ENCODE measurements at places on chromosomes 11 and 22.

DNA sequence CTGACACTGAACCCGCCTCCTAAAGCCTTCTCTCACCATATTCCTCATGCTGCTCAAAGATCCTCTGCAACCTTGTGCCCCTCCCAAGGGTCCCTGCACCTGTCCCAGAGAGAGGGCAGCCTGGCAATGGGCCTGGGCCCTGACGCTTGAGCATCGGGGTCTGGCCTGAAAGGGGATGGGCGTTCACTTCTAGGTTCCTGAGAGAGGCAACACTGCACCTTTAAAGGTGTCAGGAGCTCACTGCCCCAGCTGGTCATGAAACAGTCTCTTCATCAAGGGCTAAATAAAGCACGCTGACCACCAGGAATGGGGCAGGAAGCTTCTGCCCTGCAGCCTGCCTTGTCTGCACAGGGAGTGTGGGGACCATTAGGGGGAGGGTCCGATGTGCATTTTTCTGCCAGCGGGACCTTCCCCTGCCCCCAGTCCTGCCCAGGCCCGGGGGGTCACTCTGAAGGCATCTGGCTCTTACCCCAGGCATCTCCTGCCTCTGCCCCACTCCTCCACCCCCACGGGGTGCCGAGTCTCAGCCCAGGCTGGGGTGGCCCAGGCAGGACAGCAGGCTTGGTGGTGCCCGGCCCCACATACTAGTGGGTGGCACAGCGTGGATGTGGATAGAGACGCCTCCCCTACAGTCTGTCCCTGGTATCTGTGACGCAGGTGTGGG is 3.5 kb downstream of the C11orf21 start:
- no peak for DNase-seq

GRCh38 chr22:49021926-49022815 is 805.5 kb downstream of the BRD1 start:
- no peak for DNase-seq

DNA sequence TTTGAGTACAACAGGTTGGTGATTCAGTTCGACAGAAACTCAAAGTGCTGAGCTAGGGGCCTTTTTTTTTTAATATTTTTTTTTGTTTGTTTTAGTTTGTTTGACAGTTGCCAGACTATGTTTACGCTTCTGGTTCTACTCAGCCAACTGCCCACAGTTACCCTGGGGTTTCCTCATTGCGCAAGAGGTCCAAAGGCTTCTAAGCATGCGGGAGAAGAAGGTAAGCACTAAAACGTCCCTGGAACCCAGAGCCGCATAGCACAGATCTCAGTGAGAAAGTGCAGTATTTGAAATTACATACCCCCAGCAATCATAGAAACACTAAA is 649 bp downstream of the PRRG4 start:
- DNase-seq = no peak

GRCh38 chr11:10676919-10677318 is 16.6 kb downstream of the IRAG1 start:
- DNase-seq = no peak

GRCh38 chr22:46595545-46595944 is 24.6 kb upstream of the GRAMD4 start:
- DNase-seq = no peak

DNA sequence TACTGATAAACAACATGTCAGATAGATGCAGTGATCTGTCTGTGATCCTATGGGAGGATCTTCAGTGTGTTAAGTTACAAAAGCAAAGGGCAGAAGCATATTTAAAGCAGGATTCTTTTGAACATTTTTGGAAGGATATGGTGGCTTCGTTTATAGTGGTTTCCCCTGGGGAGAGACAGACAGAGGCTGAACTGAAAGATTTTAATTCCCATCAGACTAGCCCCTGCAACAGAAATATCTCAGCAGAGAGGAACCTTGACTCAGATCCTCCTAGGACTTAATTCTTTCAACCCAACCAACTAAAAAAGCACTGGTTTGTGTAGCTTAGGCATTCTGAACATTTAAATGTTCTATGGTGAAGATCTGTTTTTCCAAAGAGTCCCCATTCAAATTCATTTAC is 5.7 kb downstream of the CLTCL1 start:
- no peak for DNase-seq

- DNase-seq = peak; percentile 34
These were observed 14.3 kb downstream of the DGKZ start for GRCh38 chr11:46361283-46362155.

GRCh38 chr22:45952151-45952550 is 24.8 kb downstream of the WNT7B start:
- DNase-seq = no peak

GRCh38 chr11:9231848-9232177 is 33.3 kb downstream of the DENND5A start:
- no peak for DNase-seq

GRCh38 chr11:80462211-80462610 is 1021.4 kb upstream of the TENM4 start:
- DNase-seq = no peak

GRCh38 chr22:38569972-38570778 is at the start of gene DMC1:
DMC1 (minus strand) TSS chr22:38570183; CDS start chr22:38568256, 1,927 bp downstream.
- peak; percentile 90 for DNase-seq

DNA sequence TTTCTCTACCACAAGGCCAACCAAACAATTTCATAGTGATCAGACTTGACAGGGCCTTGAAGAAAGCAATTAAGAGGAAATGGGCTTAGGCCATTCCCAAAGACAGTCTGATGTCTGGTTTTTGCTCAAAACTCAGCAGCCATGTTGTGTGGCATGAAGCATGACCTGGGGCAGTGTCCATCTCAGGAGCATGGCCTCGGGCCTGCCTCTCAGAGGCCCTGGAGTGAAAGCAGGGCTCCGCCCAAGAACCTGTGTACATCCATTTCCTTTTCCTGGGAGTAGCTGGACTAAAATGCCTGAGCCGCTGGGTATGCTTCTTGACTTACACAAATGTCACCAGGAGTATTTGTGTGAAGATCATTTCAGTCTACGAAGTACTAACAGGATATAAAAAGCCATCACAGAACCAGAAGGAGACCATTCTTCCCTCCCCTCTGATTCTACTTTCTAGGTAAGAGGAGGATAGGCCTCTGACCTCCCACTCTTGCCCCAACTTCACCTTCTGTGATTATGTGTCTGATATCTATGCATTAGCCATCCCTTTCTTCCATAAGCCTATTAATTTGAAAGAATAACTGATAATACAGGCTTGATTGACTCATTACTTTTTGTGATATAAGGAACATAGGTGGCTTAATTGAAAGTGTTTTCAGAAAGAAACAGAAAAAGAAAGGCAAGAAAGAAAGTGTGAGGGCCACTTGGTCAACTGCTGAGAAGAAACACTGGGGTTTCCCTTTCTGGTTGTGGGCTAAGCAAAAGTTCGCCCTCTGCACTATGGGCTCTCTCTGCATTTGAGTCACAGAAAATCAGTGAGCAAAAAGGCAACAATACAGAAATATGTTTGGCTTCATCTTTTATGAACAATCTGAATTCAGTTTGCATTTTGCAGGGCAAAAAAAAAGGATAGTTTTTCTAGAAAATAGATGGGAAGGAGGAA is 188.6 kb upstream of the MTMR2 start:
- no peak for DNase-seq

- no peak for DNase-seq
These were observed 9.8 kb downstream of the KRTAP5-6 start for GRCh38 chr11:1706634-1707400.

- no peak for DNase-seq
These were observed 68.1 kb downstream of the CSTPP1 start for GRCh38 chr11:47004595-47005033.

DNA sequence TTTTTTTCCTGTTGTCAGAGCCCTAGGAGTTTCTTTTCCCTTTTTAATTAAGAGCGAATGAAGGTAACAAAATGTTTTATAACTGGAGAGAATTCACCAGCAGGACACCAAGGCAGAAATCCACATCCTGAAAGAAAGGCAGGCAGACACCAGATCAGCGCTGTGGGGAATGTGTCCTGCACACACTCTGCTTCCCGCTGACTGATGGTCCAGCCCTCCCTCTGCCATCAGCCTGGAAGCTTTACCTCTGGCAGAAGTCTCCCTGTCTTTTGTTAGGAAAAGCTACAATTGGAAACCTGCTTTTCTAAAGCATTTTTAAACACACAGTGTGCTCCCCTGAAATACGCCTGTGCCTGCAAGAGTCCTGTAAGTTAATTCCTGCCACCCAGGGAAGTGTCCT is 638.5 kb downstream of the NTM start:
- no peak for DNase-seq

DNA sequence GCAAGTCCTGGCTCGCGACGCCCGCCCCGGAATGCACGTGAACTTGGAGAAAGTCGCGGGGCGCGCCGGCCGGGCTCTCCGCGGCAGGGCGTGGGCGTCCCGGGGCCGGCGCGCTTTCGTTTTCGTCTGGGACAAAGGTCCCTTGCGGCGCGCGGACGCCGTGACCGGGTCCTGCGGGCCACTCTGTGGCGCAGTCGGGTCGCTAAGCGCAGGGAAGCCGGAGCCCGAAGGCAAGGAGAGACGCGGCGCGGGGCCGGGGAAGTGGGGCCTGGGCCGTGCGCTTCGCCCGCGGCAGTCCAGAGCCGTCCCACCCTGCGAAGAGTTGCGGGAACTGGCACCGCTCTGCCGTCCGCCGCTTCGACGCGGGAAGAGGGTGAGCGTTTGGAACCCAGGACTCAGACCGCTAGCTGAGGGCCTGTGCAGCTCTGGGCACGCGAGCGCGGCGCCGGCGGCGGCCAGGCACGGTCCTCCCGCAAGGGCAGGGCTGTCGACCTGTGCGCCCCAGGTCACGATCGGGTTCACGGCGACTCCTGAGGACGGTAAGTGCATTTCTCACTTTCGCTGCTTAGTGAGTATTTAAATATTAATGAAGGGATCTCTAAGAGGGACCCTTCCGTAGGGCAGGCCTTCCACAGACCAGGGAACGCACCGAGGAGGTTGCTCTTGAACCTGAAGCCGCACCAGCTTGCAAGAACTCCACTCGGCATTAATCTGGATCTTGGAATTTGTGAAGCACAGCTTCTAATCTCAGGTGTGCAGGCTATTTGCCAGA is 78.0 kb upstream of the PPARA start:
- peak; percentile 35 for DNase-seq

DNA sequence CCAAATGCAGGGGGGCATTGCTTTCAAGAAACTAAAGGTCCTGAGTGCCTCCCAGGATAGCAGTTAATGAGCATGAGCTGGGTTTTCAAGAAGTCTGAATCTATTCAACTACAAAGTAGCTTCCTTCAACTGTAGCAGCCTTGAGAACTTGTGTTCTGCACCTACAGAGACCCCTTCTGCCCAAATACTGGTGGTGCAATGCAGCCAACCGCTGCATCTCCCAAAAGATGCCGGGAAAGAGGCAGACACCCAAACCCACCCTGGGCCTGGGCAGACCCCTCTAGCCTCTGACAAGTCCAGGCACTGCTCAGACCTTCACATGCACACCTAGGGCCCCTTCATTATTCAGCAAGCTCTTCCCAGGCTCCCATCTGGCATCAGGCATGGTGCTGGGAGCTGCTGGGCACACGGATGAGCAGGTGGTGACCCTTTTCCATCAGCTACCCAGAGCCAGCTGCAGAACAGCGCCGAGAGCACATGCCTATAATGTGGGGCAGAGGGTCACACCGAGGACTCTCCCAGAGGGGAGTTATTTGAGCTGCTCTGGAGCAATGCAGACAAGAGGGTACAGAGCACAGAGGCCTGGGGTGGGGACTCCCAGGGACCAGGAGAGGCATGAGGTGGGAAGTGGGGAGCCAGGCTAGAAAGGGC is 44.9 kb upstream of the ETS1 start:
- no peak for DNase-seq

DNA sequence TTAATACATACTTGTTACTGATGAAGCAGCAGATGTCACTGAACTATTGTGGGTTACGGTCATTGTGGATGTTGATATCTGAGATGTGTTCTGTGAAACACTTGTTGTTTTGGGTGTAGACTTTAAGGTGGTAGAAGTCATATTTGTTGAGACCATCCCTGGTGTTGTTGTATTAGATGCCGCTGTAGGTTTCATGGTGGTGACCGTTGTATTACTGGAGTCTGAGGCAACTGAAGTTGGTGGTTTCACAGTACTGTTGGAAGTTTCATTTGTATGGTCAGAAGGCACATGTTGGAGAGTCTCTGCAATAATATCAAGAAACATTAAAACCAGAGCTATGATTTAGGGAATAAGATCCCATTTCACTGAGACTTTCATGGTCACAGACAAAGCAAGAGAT is 50.7 kb downstream of the TMEM123 start:
- DNase-seq = no peak

DNA sequence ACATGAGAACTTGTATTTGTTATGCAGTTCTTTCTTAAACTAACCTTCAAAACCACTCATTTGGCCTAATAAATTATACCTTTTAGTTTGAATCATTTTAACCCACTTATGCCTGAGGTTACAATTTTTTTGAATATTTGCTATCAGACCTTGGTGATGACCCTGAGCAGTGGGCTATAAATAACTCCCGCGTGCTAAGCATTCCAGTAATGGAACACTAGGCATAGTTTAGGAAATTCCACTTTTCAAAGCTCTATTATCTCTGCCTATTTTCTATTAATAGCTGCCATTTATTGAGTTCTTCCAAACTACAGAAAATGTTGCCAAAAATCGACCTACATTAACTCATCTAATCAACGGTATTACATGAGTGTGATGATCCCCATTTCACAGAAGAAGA is 993.4 kb upstream of the FAT3 start:
- no peak for DNase-seq

GRCh38 chr11:19101796-19102520 is 15.0 kb upstream of the ZDHHC13 start:
- DNase-seq = no peak

DNA sequence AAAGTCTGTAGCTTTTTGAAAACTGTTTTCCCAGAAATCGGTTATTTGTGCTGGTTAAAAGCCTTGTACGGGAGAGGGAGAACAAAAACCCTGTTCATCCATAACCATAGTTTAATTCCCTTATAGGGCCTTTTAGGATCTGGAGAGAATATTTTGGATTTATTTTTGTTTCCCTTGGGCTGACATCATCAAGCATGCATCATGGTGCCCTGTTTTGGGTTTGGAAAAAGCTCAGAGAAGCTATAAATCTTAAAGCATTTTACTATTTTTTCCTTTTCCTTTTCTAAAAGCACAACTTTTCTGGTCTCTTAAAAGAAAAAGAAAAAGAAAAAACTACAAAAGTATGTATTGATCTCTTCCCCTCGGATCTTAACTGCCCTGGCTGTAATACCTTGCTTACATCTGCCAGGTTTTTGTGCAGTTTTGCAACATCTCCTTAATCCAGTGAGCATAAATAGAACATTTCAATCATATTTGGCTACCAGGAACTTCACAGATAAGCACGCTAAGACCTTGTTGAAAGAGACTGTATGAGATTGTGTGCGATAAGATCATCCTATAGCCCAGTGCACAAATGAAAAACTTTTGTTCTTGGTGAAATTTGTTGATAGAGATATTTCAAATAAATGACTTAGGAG is 88.0 kb downstream of the ZBTB16 start:
- DNase-seq = no peak

DNA sequence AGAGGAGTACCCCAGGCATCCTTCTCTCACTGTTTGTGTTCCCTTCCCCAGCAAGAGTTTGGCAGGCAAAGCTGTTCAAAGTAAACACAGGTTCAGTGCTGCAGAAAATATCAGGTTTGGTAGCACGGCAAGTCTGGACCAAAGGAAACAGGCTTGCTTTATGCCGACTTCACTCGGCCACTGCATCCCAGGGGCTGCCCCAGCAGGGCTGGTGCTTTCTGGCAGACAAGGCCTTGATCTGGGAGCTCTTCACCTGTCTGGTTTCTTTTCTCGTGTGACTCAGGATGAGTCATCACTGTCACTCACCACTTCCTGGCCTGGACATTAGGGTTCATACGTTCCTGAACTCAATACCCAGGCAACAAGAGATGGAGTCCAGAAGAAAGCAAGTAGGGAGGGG is 52.6 kb upstream of the NAV2 start:
- no peak for DNase-seq

- peak; percentile 31 for DNase-seq
These were observed 50.0 kb upstream of the POU2AF1 start for GRCh38 chr11:111429066-111429506.

GRCh38 chr22:41240377-41241132 is at the start of gene CHADL:
CHADL (minus strand) TSS chr22:41240931; CDS start chr22:41240881, 50 bp downstream.
- DNase-seq = no peak

All from stimulated activated CD4-positive, alpha-beta T cell treated with anti-CD3 and anti-CD28 coated beads, Interleukin-15, amount 100 ng/mL, for 1 hour (primary cell).